Uterus (tissue), 4 donors: ENCODE measurements at places on chromosomes 11 and 22. TPM values are rescaled to one million over a fixed set of nuclear protein-coding genes. Genes with fewer than 3 reads are reported as not detected.

CHRNA10 gene
- not detected for total RNA-seq

MMP8 gene
- total RNA-seq: not detected

LARGE2 gene
- 2.4 TPM for total RNA-seq

NEFH gene
- not detected for total RNA-seq

KRTAP5-9 gene
- not detected for total RNA-seq

OTOG gene
- not detected for total RNA-seq

CNTF gene
- 1.1 TPM for total RNA-seq

TSPAN4 gene
- 114 TPM for total RNA-seq

HSCB gene
- 16.9 TPM for total RNA-seq

CAT gene
- total RNA-seq: 120 TPM
